ENCODE measurements at places on chromosomes 2 and 18. TPM values are rescaled to one million over a fixed set of nuclear protein-coding genes. Genes with fewer than 3 reads are reported as not detected.
A peak's percentile ranks its signal among the peaks of the same experiment; 100 is the strongest.

DNA sequence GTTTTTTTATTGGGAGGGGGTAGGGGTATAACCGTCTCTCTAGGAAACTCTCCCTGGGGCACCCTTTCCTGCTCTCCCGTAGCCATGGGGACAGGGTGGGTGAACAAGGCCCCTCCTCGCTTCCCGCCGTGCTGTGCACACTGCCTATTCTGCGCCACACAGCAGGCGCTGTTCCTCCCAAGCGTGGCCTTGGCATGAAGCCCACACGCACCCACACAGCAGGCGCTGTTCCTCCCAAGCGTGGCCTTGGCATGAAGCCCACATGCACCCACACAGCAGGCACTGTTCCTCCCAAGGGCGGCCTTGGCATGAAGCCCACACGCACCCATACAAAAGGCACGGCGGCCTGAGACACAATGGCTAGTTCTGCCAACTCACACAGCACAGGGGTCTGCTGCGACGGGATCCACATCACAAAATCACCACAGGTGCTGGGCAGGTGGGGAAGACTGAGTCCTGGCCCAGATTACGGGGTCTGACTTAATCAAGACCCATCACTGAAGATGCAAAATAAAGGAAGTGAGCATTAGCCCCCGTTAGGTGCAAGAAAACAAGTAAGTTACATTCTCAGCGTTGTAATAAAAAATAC, 46.6 kb upstream of the TPO start:
- DNase-seq, result no peak

- no peak for DNase-seq
These were observed 630.8 kb upstream of the SLC39A10 start for GRCh38 chr2:195026261-195026660.

Gene ABCB11
- not detected for total RNA-seq

GRCh38 chr2:1749489-1750119, 5.3 kb upstream of the PXDN start:
- DNase-seq, result peak; percentile 23

Gene ANKAR
- total RNA-seq, result 26.8 TPM

DNA sequence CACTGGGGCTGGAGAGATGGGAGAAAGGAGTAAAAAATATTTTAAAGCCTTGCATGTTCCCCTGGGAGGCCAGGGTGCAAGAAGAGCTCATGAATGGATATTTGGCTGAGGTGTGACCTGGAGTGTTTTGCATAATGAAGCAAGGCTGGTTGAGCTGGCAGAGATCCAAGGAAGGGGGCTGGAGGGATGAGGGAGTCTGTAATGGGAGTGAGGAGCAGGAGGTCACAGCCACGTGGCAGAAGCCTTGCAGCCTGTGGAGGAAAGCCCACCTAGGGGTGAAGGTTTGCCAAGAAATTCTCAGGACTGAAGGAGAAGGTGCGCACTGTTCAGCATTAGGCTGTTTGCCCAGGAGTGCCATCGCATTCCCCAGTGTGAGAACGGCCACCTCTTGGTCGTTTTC, 40.3 kb upstream of the ATP8B1 start:
- peak; percentile 26 for DNase-seq

Gene UGT1A5
- 13.0 TPM for total RNA-seq

DNA sequence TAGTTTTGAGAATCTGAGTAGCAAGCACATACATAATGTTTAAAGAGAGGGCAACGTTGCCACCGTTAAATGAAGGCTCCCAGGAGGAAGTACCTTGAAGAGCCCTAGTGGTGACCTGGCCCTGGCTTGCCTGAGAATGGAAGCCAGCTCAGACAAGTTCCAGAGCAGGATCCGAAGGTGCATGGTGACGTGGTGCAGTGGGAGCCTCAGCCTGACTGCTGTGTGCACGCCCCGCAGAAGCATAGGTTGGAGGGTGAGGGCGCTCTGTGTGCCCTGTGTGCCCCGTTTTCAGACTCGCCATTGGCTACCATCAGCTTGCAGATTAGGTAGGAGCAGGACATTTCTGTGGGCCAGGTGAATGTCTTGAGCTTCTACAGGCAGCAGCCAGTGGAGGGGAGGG, 68.2 kb downstream of the ZNF407 start:
- no peak for DNase-seq

Gene TEKT4
- not detected for total RNA-seq

DNA sequence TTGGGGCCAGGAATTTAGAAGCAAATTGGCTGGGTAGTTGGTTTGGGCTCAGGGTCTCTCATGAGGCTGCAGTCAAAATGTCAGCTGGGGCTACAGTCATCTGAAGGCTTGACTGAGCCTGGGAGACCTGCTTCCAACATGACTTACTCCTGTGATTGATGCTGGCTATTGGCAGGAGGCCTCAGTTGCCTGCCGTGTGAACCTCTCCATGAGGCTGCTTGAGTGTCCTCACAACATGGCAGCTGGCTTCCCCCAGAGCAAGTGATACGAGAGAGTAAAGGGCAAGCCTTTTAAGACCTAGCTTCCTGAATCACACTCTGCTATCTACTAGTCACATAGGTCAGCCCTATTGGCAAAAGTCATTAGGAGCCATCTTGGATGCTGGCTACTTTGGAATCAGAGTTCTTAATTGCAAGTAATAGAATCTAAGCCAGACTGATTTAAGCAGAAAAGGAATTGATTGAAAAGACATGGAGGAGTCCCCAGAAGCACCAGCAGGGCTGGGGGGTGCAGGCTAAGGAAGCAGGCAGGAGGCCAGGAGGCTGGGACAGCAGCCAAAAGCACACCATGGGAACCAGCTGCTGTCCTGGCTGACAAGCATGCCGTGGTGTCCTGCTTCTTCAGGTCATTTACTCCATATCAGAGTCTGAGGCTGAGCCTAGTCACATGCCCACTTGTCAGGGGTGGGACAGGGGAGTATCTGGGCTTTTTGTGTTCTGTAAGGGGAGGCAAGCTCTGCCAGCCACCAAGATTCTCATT, 7.8 kb upstream of the GIGYF2 start:
- no peak for DNase-seq

DNA sequence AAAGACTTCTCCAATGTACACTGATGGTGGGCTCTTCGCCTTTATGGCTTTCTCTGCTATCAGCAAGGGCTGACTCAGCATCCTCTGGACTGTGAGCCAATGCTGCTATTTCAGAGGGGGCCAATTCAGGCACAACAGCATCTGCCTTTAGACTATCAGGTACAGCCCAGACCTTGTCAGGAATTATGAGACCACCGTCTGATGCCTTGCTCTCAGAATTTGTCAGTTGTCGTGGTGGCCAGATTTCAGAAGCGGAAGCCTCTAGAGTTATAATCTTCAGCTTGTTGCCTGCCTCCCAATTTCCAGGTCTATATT, 92.7 kb downstream of the ALPK2 start:
- DNase-seq, result no peak

GRCh38 chr18:35939138-35939537, 33.3 kb upstream of the RMP24 start:
- DNase-seq, result no peak

DNA sequence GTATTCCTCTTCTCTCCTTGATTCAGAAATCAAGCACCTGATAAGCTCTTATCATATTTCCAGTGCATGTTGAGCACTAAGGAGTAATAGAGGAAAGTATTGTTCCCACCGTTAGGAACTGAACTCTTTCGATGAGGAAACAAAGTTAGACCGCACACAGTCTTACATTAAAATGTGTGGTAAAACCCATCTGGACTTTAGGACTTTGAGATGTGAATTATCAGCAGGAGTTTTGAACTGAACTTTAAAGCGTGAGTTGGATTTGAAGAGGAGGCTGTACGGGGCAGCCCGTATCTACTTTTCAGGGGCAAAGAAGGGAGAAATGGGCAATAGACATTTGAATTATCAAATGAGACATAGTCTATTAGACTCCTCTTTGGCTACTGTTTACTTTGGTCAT, 134.4 kb downstream of the SETBP1 start:
- no peak for DNase-seq

DNA sequence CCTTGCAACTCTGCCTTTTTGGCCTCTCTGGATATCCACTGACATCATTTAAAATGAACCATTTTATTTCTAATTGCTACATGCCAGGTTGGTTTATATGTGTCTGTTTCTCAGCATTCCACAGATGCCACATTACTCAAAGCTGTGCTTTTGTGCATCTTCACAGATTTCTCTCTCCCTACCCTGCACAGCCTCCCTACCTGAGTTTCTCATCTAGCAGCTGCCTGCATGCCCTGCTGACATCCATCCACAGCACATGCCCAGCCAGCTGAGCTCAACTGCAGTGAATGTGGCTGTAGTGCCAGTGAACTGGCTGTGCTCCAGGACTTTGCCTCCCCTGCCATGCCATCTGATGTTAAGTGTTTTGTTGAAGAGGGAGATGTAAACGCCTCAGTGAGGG, 44.5 kb downstream of the PKP4 start:
- peak; percentile 51 for DNase-seq

Gene L3MBTL4
- 13.2 TPM for total RNA-seq

DNA sequence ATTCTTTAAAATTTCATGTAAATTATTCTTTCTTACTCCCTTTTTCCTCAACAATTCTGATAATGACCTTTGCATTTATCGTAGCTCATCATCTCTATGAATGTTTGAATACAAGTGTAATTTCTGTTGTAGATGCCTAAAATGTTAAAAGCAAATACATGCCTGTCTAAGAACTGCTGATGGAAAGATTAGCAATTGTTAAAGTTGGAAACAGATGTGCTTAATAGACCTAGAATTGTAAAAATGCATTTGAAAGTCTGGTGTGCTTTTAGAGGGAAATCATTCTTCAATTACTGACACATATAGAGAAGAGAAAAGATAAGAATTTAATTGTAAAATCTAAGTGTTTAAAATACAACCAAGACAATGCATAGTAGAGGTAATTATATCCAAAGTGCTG, 50.4 kb downstream of the CCDC102B start:
- no peak for DNase-seq

GRCh38 chr2:239331560-239331959, 69.3 kb downstream of the HDAC4 start:
- DNase-seq, result no peak

DNA sequence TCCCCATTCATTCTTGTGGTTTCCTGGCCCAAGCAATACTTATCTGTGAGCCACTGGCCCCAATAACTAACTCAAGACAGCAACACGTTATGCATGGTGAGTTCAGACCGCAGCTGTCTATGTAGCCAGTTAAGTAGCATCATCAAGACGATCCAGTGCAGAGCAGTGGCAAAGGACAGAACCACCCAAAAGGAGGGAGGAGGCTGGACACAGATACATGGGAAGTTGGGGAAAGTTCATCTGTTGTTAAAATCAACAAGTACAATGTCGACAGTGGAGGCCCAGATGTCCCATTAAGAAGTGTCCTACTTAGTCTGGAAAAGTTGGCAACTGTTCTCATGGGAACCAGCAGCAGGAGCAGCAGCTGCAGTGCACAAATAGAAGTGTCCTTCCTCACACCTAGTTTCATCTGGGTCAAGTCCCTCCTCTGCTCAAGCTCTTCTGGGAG, 106.9 kb upstream of the THOC1 start:
- peak; percentile 57 for DNase-seq
